Aorta (tissue), 5 donors: ENCODE measurements at places on chromosomes 2 and 18. TPM values are rescaled to one million over a fixed set of nuclear protein-coding genes. Genes with fewer than 3 reads are reported as not detected.

GRCh38 chr2:183868707-183869106 lies 729.6 kb upstream of the ZNF804A start:
- DNase-seq, result no peak

DNA sequence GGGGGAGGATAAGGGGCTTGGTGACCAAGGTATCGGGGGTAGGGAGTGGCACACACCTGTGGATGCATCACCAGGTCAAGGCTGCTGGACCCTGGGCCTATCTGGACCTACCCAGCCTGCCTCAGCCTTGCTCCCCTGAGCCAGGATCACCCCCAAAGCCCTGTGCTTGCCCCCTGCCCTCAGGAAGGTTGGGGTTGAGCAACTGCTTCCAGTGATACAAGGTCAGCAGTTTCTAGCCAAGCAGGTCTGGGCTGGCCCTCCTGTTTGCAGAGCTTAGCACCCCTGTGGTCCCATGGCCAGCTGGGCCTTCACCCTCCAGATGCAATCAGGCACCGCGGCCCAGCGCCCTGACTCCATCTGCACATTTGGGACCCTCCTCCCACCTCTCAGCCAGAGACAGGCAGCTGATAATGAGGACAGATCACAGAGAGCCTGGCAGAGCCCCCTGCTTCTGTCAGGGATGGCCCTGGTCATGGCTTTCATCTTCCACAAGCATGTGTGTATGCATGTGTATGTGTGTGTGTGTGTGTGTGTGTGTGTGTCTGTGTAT lies 154.6 kb downstream of the TFCP2L1 start:
- DNase-seq, result peak; percentile 56

SERPINB11 gene
- polyA plus RNA-seq, result not detected

DNA sequence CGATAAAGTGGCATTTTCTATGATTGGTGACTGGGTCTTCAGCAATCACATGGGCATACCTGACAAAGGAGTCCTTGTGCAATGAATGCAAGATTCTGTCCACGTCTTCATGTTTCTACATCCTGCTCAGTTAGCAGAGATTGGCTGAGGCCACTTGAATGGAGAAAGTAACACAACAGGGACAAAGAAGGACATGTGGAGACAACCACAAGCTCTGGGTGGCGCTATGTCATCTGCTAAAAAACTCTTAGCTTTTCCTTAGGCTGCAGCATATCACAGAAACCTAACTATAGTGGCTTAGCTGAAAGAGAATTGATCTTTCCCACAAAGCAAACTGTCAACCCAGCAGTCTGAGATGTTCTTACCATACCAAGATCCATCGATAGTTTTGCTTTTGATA lies 1109.7 kb downstream of the SOCS6 start:
- DNase-seq, result no peak

FIGN gene
- 1.6 TPM for polyA plus RNA-seq

DNA sequence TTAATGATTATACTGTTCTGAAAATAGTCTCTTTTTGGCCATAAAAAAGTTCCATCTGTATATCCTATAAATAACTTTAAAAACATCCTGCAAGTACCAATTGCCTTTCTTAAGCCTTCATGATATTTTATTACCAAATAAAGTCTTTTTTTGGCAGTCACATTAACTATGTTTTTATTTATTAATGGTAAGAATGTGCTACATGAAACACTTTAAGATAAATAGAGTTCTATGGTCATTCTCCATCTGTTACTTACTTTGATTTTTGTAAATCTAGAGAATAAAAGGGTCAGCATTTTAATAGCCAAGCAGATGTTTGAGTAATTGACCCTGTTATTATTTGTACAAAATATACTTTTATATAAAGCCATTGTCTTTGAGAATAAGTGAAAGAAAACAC lies 52.6 kb downstream of the LCLAT1 start:
- DNase-seq, result no peak

- DNase-seq, result no peak
Observed at GRCh38 chr2:241033336-241033987, 35.0 kb downstream of the SNED1 start.

DNA sequence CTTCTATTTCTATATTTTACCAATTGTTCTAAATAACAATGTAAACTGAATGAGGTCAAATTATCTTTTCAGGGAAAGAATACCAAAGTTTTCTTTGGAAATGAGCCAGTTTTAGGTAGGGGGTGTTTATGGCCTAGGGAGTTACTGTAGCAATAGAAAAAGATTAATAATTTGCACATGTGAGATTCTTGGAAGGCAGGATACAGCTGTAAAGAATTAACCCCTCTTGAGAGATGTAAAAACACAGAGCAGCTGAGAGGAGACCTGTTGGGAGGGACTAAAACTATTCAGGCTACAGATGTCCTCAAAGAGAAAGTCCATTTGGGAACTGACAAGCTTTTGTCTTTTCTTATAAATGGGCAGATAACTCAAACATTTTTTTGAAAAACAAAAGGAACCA lies 182.2 kb downstream of the FIGN start:
- DNase-seq, result no peak

DNA sequence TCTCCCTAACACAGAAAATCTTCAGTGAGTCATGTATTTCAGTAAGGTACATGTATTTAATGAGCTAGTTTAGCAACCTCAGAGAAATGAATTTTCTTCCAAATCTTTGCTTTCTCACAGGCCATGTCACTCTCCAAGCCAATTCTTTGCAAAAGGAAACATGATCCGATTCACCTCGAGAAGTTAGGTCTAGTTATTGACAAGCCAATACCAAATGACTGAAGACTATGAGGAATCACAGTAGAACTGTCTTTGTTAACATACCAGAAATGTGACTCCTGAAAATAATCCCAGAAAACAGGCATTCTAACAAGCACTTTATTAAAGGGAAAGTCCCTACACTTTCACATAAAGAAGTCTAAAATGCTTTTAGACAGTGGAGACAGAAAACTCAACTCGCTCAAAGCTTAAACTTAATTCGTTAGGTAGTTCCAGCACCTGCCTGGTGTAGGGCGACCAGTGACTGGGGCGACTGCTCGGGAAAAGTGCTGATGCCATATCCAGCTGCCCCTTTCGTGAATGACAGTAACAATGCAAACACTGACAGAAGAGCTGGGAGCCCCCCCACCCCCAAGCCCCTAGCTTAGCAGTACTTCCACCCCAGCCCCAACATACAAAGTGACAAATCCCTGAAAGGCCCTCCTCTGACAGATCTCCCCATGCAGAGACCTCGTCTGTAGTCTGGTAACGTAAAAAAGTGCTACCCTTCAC lies 1.8 kb downstream of the MEMO1 start:
- no peak for DNase-seq

DNA sequence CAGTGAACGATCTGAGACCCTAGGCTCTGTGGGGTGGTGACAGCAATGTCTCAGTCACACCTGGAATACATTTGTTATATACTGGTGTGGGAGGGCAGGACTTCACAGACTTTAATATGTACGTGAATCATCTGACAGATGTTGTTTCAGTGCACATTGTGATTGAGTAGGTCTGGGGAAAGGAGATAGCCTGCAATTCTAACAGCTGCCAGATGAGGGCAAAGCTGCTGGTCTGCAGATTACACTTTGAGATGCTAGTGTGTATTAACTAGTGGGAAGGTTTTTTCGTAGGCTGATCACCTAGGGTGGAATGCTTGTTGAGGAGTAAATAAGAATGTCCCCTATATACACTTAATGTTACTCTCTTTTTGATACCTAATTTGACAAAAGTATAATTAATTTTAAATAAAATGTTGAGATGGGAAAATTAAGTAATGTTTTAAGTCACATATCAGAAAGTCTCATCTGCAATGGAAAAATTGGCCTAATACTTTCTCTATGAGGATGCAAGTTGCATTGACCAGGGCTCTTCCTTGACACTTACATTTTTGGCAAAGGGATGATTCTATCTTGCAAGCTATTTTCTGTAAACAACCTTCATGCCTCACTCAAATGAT lies 496.9 kb upstream of the HNMT start:
- DNase-seq, result no peak

DNA sequence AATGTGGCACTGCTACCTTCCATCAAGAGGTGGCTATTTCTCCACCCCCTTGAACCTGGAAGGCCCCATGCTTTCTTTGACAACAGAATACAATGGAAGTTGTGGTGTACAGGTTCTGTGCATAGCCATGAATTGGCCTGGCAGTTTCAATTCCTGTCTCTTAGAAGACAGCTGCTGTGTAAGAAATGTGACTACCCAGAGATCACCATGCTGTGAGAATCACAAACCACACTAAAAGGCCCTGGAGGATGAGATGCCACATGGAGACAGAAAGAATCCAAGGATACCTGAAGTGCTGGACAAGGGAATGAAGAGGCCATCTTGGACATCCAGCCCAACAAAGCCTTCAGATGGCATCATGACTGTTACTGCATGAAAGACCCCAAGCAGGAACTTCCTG lies 47.7 kb upstream of the EHBP1 start:
- no peak for DNase-seq

DNA sequence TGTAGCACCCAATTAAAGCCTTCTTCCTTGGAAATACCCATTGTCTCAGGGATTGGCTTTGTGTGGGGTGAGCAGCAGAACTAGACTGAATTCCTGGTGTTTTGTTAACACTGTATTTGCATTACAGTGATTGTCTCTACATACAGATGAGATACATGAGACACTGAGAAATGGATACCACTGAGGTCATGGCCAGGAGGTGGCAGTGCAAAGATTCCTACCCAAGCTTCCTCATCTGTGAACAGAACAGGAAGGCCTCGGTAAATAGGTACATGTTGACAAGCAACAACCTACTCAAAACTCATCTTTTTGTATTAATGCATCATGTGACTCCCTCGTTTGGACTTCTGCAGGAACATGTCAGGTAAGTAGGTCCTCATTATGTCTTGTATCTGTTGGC lies 445.8 kb upstream of the RGPD4 start:
- DNase-seq, result no peak

C1D gene
- 33.3 TPM for polyA plus RNA-seq

SPC25 gene
- 1.0 TPM for polyA plus RNA-seq

CRYBA2 gene
- polyA plus RNA-seq, result not detected

DNA sequence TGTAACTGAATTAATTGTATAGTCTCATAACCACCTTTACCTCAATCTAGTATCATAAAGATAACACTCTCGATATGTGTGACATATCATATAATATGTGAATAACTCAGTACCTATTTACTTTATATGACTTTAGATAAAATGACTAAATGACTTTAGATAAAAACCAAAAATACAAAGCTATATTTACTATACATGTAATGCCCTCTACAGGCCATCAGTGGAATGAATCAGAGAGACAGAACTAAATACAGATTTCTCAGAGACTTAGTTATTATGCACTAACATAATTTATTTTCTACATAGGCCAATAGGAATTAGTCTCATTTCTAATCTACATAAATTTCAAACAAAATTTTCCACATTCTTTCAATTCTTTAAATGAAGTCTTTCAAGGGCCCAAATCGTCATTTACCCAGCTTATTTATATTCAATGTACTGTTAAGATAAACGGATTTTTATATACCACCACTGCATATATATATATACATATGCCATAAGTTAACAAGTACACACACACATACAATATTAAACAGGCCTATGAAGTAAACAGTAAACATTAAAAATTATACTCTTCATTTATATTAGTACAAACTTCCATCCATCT lies 219.9 kb downstream of the EXOC6B start:
- no peak for DNase-seq

GRCh38 chr2:192243488-192243887 lies 48.8 kb upstream of the TMEFF2 start:
- DNase-seq, result no peak

ACVR2A gene
- polyA plus RNA-seq, result 5.3 TPM

DNA sequence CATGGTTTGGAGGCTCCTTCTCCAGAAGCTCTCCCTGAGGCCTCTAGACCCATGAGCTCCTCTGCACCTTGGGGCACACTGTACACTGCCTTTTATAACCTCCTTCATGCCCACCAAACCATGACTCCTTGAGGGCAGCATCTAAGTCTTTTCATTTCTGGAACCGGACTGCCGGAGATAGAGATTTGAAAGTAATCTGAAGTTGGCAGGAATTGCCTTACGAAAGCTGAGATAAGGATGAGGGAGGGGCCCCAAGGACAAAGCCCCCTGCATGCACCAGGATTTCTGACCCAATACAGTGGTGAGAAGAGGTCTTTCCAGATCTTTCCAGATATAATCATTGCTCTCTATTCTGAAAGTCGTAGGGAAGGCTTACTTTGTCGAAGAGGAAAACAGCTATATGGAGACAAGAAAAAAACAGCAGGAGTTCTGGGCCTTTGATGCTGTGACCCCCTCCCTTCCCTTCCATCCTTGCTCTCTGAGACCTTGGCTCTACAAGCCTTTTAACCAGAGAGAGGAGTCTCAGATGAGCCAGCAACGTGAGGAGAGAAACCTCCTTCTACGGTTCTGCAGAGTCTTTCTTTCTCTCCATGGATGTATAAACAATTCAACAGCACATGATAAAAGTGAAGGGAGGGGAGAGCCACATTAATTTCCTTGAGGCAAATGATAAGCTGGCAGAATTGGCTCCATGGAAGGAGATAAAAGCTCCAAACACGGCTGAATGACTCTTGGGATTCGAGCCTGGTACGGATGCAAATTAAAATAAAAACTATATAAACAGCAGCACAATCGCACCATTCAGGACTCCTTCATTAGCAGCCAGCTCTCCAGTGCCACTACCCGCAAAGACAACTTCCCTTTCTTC lies 88.0 kb upstream of the RTN4 start:
- DNase-seq, result no peak

- DNase-seq, result no peak
Observed at GRCh38 chr18:51404620-51405019, 207.1 kb upstream of the MEX3C start.

CREG2 gene
- not detected for polyA plus RNA-seq

- no peak for DNase-seq
Observed at GRCh38 chr2:38682008-38682575, 16.2 kb downstream of the GALM start.

- no peak for DNase-seq
Observed at GRCh38 chr2:134401789-134402188, 147.9 kb downstream of the MGAT5 start.

DNA sequence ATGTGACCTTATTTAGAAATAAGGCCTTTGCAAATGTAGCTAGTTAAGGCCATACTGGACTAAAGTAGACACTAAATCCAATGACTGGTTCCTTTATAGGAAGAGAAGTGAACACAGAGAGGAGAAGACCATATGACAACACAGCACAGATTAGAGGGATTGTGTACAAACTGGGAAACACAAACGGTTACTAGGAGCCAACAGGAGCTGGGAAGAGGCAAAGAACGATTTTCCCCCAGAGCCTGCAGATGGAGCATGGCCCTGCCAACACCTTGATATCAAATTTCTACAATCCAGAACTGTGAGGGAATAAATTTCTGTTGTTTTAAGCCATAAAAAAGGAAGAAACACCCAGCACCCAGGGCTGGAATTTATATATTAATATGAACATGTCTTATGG lies 38.7 kb upstream of the COL5A2 start:
- DNase-seq, result no peak

MYL12B gene
- 661 TPM for polyA plus RNA-seq

GRCh38 chr18:72544092-72544886 lies at the start of gene CBLN2:
TSS of gene CBLN2 (minus strand) at chr18:72544342. CDS start at chr18:72542160, 2,182 bp downstream.
- DNase-seq, result peak; percentile 68
